Stimulated activated CD8-positive, alpha-beta memory T cell treated with anti-CD3 and anti-CD28 coated beads, Interleukin-4, amount 100 ng/mL, for 1 hour (primary cell): ENCODE measurements at places on chromosomes 6 and 20.

DNA sequence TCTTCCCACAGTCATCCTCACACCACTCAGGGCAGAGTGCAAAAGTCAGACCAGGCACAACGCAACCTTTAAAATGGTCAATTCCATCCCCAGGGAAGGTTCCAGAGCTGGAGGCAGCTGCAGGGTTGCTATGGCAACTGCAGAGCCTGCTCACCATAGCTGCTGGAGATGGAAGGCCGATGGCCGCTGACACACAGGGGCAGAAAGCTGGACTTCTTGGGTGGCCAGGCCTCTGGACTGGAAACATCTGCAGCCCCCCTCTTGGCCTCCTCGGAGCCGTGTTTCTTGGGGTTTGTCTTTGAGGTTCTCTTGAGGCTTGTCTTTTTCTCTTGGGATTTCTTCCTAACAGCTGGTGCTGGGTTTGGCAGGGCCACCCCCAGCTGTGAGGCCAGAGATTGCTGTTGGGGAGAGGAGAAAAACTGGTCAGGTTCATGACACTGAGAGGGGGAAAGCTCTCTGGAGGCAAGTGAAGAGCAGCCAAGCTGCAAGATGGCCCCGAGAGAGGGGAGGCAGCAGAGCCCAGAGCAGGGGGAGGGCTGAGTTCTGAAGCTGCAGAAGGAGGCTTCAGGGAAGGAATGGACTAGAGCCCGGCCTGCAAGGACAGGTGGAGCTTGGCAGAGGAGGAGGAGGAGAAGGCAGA is 10.2 kb downstream of the BNIP5 start:
- DNase-seq, result no peak

- DNase-seq, result no peak
Observed at GRCh38 chr6:168666699-168667427, 225.9 kb downstream of the SMOC2 start.

GRCh38 chr6:19906171-19906570 is 69.0 kb downstream of the ID4 start:
- DNase-seq, result no peak

DNA sequence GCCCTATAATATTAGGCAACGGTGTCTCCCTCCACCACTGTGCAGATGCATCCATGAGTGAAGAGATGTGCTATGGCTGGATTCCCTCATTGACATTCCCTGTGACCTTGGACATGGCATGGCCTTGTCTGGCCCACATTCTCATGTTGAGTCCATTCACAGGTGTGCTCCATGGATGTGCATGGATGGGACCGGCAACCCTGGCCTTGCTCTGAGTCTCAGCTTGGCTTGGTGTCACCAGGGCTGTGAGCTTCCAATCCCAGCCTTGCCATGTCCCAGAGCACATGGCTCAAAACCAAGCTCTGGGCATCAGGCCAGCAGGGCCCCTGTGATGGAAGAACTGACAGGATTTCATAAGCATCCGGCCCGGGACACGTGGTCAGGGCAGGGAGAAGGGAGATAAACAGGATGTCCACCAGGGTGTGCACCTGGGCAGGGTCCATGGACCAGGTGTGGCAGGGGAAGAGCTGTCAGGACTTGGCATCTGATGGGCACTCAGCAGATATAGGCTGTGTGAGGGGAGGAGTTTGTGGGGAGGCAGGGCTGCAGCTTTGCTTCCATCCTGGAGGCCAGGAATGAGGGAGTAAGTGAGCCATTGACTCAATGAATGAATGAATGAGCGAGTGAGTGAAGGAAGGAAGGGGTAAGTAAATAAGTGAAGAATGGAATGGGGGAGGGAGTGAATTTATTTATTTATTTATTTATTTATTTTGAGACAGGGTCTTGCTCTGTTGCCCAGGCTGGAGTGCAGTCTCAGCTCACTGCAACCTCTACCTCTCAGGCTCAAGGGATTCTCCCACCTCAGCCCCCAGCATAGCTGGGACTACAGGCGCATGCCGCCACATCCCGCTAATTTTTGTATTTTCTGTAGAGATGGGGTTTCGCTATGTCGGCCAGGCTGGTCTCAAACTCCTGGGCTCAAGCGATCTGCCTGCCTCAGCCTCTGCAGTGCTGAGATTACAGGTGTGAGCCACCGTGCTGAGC is 15.7 kb downstream of the NRSN2 start:
- no peak for DNase-seq

GRCh38 chr20:63007360-63007645 is 539 bp upstream of the BHLHE23 start:
- no peak for DNase-seq
